ENCODE measurements at places on chromosomes 4 and X.

- no peak for DNase-seq
These were observed 2.7 kb upstream of the NKX6-1 start for GRCh38 chr4:84501721-84502267.

DNA sequence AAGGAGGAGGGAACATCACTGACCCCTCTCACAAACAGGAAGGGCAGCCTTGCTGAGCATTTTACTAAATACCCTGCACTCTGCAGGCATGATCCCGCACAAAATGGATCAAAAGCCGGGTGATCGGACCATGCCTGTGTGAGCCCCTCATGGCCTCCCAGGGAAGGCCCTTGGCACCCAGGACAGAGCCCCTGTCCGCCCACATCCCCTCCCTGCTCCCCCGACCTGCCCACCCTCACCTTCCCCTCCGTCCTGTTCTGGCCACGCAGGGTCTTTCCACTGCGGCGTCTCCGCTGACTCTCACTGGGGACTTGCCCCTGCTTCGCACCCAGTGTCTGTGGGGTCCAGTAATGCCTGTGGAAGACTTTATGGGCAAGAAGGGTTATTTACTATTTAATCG lies 105.0 kb downstream of the HMX1 start:
- DNase-seq, result no peak

DNA sequence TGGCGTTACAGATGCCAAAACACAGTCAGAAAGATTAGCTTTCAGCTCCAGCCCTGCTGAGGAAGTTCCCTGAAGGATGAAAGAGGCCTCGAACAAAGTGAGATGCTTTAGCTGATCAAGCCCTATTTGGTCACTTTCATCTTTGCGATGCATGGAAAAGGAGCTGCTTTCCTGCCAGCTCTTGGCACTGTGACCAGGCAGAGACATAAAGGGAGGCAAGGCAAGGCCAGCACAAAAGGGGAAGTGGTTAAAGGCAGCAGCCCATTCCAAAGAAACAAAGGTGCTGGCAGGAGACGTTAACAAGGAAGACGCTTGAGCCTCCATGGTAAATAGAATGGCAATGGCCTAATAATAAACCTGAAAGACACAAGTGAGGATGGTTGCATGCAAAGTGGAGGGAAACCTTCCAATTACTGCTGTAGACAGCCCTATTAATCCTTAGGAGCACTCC lies 617.1 kb upstream of the INTU start:
- peak; percentile 2 for DNase-seq

- no peak for DNase-seq
These were observed 57.2 kb downstream of the MAP9 start for GRCh38 chr4:155319516-155319915.

- no peak for DNase-seq
These were observed 226.1 kb upstream of the F9 start for GRCh38 chrX:139304471-139304870.

- no peak for DNase-seq
These were observed 6.2 kb upstream of the HPSE start for GRCh38 chr4:83340692-83341343.

DNA sequence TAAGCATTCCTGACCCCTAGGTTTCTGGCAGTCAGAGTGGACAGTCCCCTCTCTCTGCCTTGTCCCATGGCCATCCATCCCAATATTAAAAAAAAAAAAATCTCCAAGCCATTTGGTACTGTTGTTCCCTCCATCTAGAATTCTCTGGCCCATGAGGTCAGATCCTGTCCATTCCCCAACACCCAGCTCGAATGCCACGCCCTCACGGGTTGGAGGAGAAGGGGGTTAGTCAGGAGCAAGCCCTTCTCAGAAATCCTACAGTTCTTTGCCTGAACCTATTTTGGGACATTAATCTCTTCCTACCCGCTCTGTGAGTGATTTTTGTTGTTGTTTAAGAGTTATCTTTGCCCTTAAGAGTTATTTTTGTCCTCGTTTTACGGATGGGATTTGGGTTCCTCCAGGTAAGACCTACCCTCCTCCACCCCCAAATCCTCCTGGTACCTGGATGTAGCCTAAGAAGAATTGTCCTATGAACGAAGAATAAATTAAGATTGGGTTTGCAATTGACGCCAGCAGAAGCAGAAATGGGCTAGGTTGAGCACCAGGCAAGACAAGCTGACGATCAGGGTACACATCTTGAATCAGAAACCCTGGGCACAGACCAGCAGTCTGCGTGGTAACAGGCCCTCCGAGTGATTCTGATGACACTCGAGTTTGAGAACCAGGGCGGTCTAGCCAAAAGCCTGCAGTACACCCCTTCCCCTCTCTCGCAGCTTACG lies 977 bp downstream of the RNF175 start:
- no peak for DNase-seq

DNA sequence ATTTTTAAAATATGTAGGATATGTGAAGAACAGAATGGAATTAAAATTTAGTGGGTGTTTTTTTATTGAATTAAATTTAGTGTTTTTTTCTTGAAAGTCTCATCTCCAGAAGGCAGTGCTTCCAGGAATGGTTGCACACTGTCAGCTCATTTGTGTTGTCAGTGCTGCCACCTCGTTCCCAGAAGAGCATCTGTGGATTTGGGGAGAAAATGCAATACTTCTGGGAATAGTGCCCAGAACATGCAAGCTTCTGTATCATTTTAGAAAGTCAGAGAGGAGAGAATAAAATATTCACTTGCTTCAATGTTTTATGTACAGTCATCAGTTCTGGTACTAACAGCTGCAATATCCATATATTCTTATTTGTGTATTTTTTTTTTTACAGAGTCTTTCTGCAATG lies 608.8 kb downstream of the PCDH7 start:
- no peak for DNase-seq

- no peak for DNase-seq
These were observed 63.9 kb upstream of the PSAPL1 start for GRCh38 chr4:7498446-7499200.

DNA sequence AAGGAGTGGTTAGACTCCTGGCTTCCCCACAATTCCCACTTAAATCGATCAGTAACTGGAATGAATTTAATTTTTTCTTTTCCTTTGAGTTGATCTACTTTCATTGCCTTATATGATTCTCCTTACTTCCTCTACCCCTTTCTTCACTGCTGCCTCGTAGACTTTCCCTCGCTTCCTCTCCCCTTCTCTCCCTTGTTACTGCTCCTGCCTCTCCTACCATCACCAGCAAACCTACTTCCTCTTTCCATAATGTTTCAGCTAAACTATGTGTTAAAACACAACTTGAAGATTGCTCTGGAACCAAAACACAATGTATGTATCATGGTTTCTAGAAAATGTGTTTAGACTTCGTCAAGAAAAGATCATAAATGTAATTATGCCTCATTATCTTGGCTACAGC lies 132.0 kb upstream of the TET2 start:
- no peak for DNase-seq

- DNase-seq, result no peak
These were observed 88.1 kb upstream of the ZNF81 start for GRCh38 chrX:47748576-47748975.

- DNase-seq, result no peak
These were observed 73.3 kb downstream of the FIP1L1 start for GRCh38 chr4:53450773-53451172.

GRCh38 chr4:114156371-114156770 lies 176.9 kb upstream of the ARSJ start:
- DNase-seq, result no peak

DNA sequence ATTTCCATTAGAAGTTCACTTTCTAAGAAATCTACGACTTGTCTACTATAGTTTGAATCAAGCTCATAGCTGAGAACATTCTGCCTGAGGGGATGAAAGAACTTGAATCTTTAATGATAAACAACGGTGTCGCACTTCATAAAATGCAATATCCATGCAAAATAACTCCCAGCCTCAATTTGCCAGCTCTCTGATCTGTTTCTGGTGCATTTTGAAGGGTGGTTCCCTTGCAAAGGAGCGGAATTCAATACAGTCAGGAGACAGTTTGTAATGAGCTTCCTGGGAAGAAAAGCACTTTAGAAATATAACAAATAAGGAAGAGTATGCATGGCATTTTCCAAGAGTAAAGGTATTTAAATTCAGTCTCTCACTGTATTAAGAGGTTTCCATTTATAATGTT lies 80.0 kb downstream of the PCYT1B start:
- no peak for DNase-seq

DNA sequence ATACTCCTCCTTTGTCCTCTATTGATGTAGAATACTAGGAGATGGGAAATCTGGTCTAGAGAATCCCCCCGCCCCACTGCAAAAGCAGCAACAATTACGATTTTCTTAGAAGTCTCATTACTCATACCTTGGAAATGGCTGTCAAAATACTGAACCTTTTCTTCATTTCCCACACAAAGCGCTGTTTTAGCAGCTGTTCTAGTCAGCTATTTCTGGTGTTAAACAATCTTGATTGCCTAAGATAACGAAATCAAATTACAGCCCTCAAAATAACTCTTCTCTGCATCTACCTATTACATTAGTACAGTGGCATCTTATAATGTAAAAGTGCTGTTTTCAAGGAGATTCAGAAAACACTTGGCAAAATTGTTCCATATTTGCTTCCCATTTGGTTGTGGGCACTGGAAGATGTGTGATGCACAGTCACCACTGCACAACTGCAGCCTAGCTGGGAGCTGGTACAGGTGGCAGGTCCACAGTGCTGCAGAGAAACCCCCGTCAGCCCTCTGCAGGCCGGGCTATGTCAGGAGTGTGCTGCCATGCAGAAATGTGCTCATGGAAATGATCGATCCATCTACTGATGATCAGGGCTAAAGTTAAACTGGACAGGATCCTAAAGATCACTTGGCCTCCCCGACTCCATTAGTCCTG lies 50.4 kb downstream of the TBC1D9 start:
- no peak for DNase-seq
